ENCODE measurements at places on chromosomes 5 and 9.

DNA sequence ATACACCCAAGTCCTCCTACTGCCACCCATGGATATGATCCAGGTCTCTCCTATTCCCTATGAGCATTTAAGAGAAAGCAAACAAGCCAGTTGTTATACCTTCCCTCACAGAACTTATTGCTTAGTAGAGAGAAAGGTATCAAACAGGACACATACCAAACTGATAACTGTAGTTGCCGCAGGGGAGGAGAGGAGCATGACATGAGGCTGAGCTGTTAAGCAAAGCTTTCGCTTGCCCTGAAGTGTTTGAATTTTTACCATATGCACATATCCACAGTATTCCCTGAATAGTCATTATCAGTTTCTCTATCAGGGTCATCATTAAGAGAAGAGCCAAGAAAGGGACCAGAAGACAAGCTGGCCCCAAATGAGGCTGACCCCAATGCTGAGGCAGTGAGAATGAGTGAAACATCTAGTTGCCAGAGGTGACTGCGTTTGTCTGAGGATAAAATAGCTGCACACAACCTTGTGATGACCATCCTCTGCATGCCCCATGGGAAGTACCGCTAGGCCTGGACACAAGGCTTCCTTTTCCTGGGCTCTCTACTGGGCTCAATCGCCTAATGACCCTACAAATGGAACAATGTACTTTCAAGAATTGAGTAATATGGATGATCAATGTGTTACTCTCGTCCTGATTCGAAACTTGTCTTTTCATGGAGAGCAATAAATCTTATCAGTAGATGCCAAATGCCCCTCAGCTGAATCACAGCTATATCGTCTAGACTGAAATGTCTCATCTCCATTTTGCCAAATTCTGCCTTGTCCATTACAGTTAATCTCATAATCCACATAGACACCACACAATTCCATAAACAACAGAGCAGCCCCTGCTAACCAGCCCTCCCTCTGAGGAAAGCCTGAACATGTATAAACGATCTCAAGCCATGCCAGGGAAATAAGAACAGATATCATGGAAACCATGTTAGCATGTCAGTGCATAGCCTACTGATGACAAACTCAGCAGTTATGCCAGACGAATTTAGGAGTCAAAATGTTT, 4.3 kb upstream of the IFNK start:
- DNase-seq, result no peak

- DNase-seq, result no peak
These were observed 3.1 kb downstream of the HSPA4 start for GRCh38 chr5:133054697-133055471.

GRCh38 chr9:107142896-107143603, 140.0 kb upstream of the RAD23B start:
- DNase-seq, result no peak

GRCh38 chr5:13809921-13810320, 134.6 kb downstream of the DNAH5 start:
- no peak for DNase-seq

DNA sequence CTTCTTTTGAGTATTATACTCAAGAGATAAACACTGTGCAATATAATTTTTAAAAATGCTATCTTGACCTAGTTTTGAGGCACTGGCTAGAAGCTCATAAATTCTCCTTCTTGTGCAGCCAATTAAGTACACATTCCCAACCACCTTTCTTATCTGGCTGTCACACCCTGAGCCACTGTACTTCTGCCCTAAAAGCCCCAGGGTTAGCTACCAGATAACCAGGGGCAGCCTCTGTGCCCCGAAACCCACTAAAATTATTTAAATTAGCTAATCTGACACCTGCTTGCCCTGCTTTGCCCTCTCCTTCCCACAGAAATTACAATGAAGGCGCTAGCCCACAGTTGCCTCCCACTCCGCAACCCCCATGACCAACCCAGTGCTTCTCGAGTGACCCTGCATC, 597.3 kb upstream of the TYRP1 start:
- DNase-seq, result peak; percentile 11

GRCh38 chr5:72110394-72111013, 3.2 kb downstream of the MAP1B start:
- no peak for DNase-seq

All from renal pelvis (tissue), 12 donors.